PC-9 (cell line): ENCODE measurements at places on chromosomes 3 and 15. TPM values are rescaled to one million over a fixed set of nuclear protein-coding genes. Genes with fewer than 3 reads are reported as not detected.

DNA sequence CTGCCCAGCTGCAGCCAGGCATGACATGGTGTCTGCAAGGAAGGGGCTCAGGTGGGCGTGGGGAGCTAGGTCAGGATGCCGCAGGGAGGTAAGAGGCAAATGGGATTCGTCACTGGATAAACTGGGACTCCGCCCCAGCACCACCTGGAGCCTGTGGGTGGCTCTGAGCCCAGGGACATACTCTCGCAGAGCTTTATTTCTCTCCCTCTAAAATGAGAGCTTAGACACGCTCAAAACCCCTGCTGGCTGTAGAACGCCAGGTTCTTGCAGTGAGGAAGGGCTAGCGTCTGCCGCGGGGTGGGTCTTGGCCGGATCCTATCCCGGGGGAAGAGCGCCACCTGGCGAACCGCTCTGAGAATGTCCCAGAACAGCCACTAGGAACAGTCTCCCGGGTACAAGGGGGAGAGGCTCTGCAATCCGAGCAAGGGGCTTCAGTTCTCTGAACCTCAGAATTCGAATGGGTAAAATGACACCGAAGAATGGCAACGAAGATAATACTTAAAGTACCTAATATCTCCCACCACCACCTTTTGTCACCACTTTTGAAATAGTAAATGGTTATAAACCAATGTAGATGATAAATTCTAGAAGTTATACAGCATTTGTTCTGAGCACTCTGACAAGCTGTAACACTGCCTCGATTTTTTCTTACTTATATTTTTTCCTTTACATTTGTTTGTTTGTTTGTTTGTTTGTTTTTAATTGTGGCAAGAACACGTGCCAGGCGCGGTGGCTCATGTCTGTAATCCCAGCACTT lies 53.2 kb upstream of the SRGAP3 start:
- peak; percentile 83 for DNase-seq

The STARD9 gene
- total RNA-seq = 1.7 and 2.4 TPM in 2 replicates

DNA sequence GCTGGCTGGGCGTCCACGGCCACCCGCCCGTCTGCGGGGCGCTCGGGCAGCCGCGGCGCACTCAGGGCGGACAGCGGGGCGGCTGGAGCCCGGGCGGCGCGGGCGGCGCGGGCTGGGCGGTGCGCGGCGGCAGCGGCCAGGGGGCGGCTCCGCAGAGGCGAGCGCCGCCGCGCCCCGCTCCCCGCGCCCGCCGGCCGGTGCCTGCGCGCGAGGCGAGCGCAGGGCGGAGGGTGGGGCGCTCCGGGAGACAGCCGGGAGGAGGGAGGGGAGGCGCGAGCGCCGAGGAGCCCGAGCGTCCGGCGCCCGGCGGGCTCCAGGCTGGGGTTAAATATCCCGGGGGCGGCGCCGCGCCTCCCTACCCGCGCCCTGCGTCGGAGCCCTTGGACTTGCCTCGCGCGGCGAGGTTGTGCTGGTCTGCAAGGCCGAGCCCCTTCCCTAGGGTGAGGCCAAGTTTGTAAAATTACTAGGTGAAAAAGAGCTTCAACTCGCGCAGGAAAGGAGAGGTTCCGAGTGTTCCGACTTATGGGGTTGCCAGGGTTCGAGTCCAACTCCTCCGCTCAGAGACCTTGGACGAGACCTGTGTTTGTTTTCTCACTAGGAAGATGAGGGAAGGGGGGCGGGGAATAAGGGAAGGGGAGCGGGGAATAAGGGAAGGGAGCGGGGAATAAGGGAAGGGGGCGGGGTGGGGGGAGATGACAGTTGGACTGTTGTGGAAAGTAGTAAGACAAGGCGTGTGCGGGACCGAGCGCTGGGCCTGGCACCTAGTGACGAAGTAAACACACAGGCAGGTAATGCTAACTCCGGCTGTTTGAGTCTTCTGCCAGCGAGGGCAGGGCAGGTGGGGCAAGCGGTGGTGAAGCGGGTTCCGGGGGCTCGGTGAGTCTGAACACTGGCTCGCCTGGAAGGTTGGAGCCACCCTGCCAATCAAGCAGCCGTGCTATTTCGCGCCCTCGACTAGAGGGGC lies at the start of gene TNFAIP8L3:
Gene TNFAIP8L3, minus strand, starts transcription at position 301 of the 964 bp plus-strand sequence. CDS start 311 bp downstream, outside the sequence.
- no peak for DNase-seq

DNA sequence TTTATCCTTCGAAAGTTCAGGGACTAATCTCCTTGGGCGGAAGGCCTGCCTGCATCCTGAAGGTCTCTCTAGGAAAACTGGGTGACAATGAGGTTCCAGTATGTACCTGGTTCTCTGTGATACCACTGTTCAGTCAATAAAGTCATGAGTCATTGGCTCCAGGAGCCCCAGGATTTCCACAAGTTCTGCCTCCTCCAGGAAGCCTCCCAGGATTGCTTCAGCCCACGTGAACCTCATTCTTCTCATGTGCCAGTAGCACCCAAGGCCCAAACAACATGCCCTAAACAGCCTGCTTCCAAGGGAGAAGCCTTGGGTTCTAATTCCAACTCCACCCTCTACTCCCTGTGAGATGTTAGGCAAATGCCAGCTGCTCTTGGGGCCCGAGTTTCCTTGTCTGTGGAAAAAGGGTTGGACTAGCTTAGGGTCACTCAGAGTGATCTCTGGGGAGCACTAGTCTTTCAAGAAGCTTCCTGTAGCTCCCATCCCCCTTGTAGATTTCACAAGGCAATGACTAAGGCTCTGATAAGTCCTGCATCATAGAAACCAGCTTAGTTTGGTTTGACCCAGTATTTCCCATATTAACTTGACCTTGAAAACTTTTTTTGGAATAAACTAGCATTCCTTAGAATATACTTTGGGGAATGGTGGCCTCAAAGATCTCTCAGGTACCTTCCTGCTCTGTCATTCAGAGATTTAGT lies 118.3 kb upstream of the ATP2B2 start:
- no peak for DNase-seq

- no peak for DNase-seq
Measured at GRCh38 chr3:133874344-133874743, 21.3 kb downstream of the RAB6B start.
